Left kidney (tissue), 8 donors: ENCODE measurements at places on chromosomes 16 and 17.

- DNase-seq: no peak
Measured at GRCh38 chr17:58595194-58595792, 80.9 kb upstream of the MTMR4 start.

DNA sequence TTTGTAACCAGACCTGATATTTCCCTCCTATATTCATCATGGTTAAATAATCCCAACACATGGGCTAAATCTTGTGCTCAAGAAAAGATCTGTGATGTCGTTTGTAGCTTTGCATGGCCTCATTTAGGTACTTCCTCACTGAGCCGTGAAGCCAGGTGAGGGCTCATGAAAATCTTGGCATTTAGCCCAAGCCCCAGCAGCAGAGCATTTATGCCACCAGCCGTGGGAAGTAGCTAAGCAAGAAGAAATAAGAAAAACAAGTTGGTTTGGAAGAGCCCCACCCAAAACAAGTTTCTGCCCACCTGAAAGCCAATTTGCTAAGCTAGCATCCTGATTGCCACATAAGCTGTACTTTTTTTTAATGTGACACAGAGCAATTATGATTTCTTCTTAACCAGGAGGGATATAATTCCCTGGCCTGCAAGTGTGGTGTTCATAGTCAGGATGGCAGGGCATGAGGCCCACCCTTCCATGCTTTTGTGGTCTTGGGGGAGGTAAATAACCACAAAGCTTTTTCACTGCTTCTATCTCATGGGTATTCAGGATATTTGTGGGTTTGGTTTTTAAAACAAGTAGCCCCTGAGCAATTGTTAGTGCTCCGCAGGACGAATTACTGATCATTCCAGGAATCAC is 10.5 kb downstream of the TMIGD1 start:
- DNase-seq: peak; percentile 45

- DNase-seq: no peak
Measured at GRCh38 chr16:65500919-65501318, 379.1 kb upstream of the CDH11 start.

DNA sequence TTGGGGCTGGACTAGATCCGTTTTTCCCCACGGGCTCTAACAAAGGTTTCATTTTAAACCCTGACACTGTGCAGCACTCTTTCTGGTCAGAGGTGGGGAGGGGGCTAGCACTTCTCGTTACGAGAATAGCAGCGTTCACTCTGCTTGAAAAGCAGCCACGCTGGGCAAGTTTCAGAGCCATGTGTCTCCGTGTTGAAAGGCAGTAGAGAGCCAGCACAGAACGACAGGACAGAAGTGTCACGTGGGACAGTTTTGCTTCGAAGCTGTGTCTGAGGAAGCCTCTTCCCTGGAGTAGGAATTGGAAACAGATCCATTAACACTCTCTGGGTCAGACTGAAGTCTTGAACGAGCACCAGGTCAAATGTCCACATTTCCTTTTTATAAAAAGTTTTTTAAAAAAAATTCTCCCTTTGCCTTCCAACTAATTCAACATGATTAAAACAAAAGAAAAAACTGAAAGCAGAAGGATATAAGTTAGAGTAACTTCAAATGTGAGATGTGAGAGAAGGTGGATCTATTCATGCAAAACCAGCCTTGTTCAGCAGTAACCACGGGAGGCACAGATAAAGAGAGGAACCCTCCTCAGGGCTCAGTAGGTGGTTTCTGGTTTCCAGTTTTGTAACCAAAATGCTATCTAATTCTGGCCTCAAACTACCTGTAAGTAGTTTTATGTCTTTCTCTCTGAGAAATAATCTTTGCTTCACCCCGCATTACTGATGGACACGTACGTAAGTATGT is 65.0 kb downstream of the SMG6 start:
- DNase-seq: no peak

- peak; percentile 73 for DNase-seq
Measured at GRCh38 chr16:11356573-11357331, 11.5 kb downstream of the RMI2 start.

- no peak for DNase-seq
Measured at GRCh38 chr16:19020689-19021088, 37.0 kb downstream of the TMC7 start.

- DNase-seq: no peak
Measured at GRCh38 chr16:2257726-2258125, 6.3 kb upstream of the ECI1 start.

- no peak for DNase-seq
Measured at GRCh38 chr17:42097691-42098631, at the start of gene ZNF385C. ZNF385C (minus strand) TSS chr17:42098473; CDS start chr17:42063056, 35,417 bp downstream.

DNA sequence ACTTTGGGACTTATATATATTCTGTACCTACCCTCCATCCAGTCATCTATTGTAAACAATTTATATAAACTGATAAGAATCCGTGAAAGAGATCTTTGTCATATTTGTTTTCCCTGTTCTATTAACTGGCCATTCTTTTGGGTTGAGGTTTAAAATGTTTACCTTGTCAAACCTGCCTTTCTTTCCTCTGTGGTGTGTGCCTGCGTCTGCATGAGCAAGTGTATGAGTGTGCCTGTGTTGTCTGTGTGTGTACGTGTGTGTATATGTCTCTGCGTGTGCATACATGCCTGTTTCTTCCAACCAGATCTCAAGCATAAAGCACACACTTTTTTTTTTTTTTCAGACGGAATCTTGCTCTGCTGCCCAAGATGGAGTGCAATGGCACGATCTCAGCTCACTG is 201.5 kb downstream of the C16orf95 start:
- DNase-seq: no peak
